ENCODE measurements at places on chromosomes 4 and X. TPM values are rescaled to one million over a fixed set of nuclear protein-coding genes. Genes with fewer than 3 reads are reported as not detected.

GRCh38 chr4:10074767-10075105 lies 41.9 kb downstream of the WDR1 start:
- peak; percentile 61 for DNase-seq

DNA sequence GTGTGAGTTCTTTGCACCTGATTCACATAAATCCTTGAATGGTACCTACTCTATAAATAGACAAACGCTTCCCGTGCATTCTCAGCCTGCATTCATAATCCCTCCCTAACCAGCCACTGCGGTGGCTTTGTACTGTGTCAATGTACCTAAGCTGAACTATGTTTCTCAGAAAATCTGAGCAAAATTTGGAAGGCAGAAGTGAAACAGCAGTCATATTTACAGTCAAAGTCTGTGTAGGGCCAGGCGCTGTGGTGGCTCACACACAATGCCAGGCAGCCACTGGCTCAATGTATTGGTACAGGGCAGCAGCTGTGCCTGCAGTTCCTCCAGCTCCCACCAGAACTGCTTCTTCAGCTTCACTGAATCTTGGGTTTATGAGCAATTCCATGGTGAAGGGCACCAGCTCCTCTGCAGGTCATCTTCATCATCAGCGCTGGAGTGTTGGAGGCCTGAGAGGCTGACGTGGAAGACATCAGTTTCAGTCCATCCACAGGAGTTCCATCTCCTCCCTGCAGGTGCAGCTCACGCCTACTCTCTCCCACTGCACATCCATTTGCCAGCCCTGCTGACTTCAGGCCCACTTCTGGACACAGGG lies 32.3 kb upstream of the IRF2 start:
- DNase-seq, result peak; percentile 13

DNA sequence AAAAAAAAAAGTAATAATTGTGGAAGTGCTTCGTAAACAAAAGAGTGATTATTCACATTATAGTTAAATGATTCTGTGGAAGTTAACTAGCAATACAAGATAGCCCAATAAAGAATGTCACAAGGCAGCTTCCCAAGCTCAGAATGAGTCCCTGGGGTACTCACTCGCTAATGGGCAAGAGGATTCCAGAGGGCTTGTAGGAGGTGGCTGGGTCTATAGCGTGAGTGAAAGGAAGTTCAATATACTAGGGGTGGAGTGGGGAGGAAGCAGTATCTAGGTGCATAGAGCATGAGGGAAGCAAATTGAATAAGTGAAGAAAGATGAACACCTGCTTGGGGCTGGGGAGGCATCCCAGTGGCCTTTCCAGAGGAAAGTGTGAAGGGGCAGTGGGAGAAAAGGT lies 42.5 kb downstream of the RTL5 start:
- DNase-seq, result no peak

- DNase-seq, result no peak
These were observed 120.2 kb upstream of the PJA1 start for GRCh38 chrX:69285401-69285877.

The PNMA6F gene
- not detected for total RNA-seq

The HOPX gene
- total RNA-seq, result not detected

GRCh38 chrX:52811065-52811625 lies at the start of gene XAGE5:
TSS of gene XAGE5 (plus strand) at chrX:52811287. CDS start at chrX:52812567, 1,280 bp downstream.
- no peak for DNase-seq

DNA sequence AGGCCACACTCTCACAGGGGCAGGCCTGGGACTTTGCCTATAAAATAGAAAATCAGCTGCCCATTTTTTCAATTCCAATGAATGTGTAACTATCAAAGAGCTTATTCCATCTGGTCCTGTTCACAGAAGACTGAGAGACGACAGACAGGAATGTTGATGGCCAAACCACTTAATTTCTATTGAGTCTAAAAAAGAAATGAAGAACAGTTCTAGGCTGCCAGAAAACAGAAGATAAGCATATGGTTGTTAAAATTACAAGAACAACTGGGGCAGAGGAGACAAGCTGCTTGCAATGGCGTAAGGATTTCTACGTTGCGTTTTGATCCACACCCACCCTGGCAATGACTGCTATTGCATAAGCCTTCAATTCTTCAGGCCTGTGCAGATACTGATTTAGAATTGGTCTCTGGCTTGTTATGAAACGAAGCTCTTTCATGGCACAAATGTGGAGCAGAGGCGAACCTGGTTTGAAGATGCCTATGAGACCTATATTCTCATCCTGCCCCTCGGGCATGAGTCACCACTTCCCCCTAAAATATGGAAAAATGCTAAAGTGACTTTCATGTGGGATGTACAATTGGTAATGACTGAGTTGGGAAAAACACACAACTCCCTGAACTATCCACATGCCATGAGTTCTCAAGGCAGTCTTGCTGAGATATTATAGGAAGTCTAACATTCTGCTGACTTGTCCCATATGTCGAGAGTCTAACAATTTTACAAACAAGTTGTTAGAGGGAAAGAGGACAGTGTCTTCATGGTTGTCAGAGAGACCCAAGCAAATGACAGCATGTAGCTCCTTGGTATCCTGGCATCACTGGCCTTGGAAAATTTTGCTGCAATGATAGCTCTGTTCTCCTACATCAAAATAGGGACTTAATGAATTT lies 37.9 kb upstream of the SORBS2 start:
- no peak for DNase-seq

GRCh38 chr4:155684892-155685541 lies 18.4 kb downstream of the GUCY1A1 start:
- no peak for DNase-seq

The CXorf65 gene
- total RNA-seq, result not detected

- peak; percentile 15 for DNase-seq
These were observed 98.5 kb downstream of the FRAS1 start for GRCh38 chr4:78155616-78156105.

- DNase-seq, result no peak
These were observed 96.2 kb upstream of the HAND2 start for GRCh38 chr4:173626277-173626676.

- DNase-seq, result no peak
These were observed 154.6 kb downstream of the GUCY2F start for GRCh38 chrX:109327251-109327650.

DNA sequence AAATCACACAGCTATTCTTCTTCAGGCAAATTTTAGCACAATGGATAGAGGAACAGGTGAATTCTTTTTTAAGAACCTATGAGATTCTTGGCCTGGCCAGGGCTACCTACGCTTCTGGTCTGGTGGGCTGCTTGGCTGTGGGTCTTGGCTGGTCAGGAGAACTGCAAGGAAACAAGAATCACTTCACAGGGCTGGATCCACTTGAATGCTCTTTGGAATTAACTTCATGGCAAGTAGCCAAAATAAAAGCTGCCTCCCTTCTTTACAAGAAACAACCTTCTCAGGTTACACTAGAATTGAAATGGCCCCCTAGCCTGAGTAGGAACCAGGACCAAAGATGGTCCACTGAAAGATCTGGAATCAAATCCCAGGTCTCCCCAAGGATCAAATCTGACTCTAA lies 519.1 kb downstream of the IQCM start:
- no peak for DNase-seq

- no peak for DNase-seq
These were observed 48.6 kb downstream of the SMARCAD1 start for GRCh38 chr4:94256144-94256783.

The SPOCK3 gene
- total RNA-seq, result 0.26 TPM

DNA sequence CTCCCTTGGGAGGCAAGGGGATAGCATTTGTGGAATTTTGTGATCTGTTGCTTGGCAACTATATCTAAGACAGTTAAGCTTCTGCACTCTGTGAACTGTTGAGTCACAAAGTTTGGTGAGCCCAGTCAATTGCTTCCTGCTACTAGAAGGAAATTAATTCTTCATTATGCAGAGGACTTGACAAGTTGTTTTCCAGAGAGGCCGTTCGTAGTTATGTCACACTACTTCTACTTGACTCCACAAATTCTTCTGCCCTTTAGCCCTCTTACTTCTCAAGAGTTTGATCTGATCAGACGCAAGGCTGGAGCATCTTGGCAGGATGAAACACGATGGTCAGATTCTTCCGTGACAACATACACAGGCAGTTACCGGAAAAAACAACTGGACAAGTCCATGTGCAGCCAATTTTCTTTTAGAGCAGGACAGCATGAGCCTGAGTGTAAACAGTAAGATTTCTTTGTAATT lies at the start of gene C4orf51:
Gene C4orf51, plus strand, starts transcription at position 156 of the 465 bp plus-strand sequence. Its CDS starts 58 bp downstream, at position 214.
- DNase-seq, result peak; percentile 46

DNA sequence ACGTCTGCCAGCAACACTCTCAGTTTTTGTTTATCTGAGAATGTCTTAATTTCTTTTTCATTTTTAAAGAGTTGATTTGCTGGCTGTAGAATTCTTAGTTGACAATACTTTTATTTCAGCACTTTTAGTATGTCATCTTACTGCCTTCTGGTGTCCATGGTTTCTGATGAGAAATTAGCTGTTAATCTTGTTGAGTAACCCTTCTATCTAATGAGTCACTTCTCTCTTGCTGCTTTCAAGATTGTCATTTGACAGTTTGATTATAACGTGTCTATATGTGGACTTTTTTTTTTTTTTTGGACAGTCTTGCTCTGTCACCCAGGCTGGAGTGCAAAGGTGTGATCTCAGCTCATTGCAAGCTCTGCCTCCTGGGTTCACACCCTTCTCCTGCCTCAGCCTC lies 24.0 kb upstream of the TMEM255A start:
- no peak for DNase-seq

The SH3TC1 gene
- 10.0 TPM for total RNA-seq

GRCh38 chrX:22345884-22346283 lies 73.2 kb downstream of the CBLL2 start:
- DNase-seq, result no peak

The ATRX gene
- 96.9 TPM for total RNA-seq

DNA sequence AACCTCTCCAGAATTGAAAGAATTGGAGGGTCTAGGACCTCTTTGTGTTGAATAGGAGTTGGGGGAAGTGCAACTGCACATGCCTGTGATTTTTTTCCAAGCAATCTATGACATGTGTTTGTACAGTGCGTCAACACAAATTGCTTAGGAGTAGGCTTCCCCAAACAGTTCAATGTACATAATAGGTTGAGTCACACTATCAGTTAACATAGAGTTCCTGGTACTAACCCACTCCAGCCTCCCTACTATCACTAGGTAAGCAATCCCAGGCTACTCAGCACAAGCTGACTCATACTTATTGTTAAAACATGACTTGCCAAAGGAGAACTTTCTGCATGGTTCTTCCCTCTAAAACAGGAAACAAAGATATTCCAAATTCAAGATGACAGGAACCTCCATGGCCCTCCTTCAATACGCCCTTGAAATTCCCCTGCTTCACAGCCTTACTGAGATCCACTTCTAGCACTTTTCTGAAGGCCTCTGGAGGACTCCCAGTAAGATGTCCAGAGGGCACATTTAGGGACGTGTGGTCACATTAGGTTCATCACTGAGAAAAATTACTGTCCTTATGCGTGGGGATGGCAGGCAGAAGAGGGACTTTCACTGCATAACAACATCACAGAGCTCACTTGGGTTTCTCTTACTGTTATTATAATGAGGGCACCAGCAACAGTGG lies 8.4 kb upstream of the VSIG1 start:
- DNase-seq, result peak; percentile 9

DNA sequence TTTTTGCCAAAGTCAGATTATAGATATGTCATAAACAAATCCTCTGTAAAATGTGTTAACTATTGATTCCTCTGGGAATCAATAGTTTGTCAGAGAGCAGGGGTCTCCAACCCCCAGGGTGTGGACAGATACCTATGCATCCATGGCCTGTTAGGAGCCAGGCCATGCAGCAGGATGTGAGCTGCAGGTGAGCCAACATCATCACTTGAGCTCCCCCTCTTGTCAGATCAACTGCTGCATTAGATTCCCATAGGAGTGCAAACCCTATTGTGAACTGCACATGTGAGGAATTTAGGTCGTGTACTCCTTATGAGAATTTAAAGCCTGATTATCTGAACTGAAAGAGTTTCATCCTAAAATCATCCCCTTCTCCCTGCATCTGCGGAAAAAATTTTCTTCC lies 1365.4 kb downstream of the ARAP2 start:
- no peak for DNase-seq

The CSN1S1 gene
- total RNA-seq, result not detected

DNA sequence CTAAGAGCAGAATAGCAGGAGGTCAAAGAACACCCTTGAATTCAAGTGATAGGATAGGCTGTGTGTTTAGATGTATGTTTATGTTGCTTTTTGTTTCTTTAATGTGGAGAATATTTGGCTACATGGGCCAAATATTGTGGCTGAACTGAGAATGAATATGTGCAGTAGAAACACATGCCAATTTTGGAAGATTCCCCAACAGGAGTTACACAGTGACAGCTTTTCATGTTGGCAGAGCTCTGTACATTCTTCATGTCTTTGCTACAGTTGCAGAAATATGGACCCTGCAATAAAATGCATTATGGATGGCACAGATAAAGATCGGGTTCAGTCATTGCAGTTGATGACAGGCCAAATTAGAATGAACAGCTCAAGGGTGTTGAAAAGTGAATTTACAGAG lies 82.8 kb upstream of the SLC4A4 start:
- DNase-seq, result no peak

- DNase-seq, result no peak
These were observed 170.4 kb downstream of the PCDH18 start for GRCh38 chr4:137361756-137362470.

- no peak for DNase-seq
These were observed 51.2 kb downstream of the CXorf49B start for GRCh38 chrX:71814123-71814912.

DNA sequence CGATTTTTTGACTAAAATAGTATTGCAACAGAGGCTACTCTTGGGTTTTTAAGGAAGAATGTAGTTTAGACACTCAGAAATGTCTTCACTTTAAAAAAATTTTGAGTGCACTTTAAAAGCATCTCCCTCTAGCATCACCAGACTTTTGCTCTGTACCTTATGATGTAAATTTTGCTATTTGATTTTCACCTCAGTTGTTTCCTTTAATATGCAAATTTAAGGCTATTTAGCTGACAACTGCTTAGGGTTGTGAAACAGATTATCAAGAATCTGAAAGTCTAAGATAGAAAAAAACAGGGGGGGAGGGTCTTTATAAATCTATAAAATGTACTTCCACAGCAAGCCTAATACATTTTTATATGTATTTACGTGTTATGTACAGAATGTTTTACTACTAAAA lies 92.9 kb upstream of the USP38 start:
- DNase-seq, result no peak

The CT45A1 gene
- not detected for total RNA-seq

The EVC2 gene
- not detected for total RNA-seq

DNA sequence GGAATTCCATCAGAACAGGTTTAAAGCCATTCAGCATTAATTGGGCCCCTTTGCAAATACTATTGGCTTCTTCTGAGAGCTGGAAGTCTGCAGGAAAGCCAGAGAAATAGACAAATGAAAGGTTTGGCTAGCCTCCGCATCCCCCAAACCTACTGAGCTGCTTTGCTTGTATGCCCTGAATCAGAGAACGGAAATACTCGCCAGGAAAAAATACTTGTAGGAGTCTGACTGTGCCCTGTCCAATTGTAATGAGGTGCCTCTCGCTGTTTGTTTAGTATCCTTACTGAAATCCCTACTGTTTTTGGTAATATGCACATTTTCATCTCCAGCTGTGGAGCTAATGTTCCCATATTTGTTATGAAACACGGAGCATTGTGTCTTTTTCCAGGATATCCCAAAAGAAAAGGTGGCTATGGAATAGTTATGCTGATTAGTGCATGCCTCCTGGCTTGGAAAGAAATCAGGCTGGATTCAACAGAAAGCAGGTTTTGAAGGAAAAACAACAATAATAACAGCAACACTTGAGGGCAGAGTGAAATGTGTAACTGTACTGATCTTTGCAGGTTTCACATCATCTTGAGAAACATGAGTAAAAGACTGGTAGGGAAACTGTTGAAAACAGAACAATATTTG lies 50.7 kb upstream of the NLGN4X start:
- no peak for DNase-seq

GRCh38 chrX:71938371-71938770 lies 27.7 kb downstream of the NHSL2 start:
- peak; percentile 3 for DNase-seq

All from A172 (cell line).